MV-4-11 (cell line): ENCODE measurements at places on chromosomes 2 and 18.
A peak's percentile ranks its signal among the peaks of the same experiment; 100 is the strongest.

GRCh38 chr2:119174216-119174992 is 15.9 kb upstream of the C1QL2 start:
- DNase-seq, result peak; percentile 24

DNA sequence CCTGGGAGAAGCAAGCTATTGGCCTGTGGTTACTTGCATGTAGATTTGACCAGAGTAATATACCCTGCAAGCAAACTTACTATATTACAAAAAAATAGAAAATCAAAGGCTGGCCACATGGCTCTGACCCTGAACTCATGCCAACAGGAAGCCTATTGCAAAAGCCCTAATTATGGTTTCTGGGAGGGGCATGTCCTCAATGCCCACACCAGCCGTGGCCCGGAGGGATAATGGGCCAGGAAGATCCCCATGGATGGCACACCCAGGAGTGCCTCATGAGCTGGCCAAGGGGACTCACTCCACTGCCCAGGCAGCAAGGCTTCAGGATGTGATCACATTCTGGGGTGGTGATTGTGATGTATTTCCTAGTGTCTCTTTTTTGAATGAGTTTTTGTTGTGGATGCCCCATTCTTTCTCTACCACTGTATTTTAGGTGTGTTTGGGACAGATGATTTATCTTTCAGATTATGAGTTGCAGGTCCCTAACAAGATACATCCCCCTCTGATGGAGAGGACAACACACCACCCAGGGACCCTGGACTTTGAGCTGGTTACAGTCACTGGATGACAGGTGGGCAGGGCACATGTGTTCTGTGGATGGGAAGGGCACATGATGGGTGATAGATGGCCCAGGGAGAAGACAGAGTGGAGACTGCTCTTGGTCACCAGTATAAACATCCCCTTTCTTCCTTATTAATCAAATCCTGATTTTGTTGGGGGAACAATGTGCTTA is 18.7 kb upstream of the TFCP2L1 start:
- DNase-seq, result no peak

- no peak for DNase-seq
These were observed 40.7 kb upstream of the NT5C1B start for GRCh38 chr2:18630101-18630500.

DNA sequence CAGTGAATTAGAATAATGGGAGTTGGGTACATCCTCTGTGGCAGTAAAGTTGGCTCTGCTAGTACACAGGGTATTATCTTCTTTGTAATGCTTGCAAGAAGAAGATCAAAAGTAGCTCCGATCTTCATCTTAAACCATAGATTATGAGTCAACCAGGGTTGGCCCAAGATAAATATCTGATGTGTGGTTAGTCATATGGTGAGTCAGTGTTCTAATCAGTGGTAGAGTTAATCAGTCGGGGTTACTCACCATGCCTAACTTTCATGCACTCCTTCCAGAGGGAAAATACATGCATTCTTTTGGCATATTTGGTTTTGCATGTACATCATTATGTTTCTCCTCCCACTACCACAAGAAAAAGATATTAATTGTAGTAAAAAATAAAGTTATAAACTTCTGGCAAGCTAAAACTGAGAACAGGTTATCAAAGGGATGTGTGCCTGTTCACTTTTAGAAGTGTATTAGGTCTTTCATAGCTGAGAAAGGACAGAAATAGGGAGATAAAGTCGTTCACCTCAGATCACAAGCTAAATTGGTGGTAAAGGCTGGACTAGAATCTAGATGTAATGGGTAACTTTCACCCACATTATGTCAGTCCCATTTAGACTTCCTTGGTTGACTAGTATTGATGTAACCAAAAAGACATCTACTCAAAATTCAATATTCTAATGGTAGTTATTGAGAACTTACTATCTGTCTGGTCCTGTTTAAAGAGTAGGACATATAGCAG is 684.4 kb downstream of the IRS1 start:
- peak; percentile 76 for DNase-seq

- peak; percentile 79 for DNase-seq
These were observed 545 bp downstream of the GTF3C2 start for GRCh38 chr2:27356056-27356381.

- DNase-seq, result no peak
These were observed 64.5 kb downstream of the CACNB4 start for GRCh38 chr2:152034257-152034801.

GRCh38 chr2:37370666-37371065 is 26.2 kb downstream of the QPCT start:
- DNase-seq, result no peak

- no peak for DNase-seq
These were observed 1.9 kb downstream of the ZDBF2 start for GRCh38 chr2:206276169-206276942.

DNA sequence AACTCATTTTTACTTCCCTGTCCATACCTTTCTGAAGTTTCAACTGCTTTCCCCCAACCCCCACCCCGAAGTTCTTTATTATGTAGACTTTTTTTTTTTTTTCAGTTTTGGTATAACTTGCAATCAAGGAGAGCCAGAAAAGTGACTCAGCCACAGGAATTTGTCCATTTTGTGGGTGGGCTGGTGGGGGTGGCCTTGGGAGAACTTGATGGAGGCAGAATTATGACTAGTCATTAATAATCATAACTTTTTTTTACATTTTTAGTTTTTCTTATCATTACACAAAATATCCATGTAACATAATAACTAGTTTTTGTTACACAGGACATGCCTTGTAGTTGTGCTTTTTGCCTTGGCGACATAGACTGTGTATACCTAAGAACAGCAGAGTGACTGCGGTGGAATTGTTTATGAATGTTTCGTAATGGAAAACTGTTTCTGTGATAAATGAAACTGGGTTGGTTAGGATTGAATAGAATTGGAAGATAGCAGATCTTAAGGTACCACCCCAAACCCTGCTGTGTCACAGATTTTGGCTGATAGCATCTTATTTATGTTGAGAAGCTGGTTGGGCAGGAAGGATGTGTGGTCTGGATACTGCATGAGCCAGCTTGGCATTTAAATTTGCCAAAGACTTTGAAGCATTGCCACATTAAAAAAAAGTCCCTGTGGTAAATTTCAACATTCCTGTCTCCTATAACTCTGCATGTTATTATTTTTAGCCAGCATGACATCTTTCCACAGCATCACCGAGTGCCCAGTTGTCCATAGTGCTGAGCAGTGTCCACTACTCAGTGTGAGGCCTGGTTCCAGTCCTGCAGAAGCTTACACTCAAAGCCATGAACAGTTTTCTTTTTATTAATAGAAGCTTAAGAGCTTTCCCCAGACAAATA is 30.7 kb downstream of the LYPD6B start:
- peak; percentile 10 for DNase-seq
